ENCODE measurements at places on chromosomes 4 and X. TPM values are rescaled to one million over a fixed set of nuclear protein-coding genes. Genes with fewer than 3 reads are reported as not detected.

DNA sequence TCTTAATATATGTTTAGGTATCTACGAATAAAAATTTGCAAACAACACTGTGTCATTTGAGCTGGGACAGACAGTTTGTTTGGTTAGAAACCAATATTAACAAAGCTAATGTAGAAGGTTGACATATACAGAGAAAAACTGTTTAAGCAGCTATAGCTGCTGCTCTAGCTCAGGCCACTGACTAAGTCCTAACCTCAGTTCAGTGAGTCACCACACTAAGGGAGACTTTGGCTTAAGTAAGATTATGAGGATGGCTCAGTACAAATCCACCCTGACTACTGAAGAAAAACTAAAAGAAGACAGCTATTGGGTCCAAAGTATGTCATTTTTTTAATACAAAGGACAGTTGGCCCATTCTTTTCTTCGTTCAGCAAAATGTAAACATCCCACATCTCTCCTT is 717.3 kb upstream of the ACTRT1 start:
- H3K27me3 ChIP-seq: no peaks in the 10 kb centered on the region
- no peaks in the 10 kb centered on the region for H3K36me3 ChIP-seq
- H3K4me1 ChIP-seq: no peaks in the 10 kb centered on the region
- no peak overlapping the region for H3K27ac ChIP-seq

GRCh38 chrX:141185366-141185765 is 8.4 kb upstream of the LDOC1 start:
- no peaks in the 10 kb centered on the region for H3K4me1 ChIP-seq
- H3K27ac ChIP-seq: no peak overlapping the region
- H3K4me3 ChIP-seq: no peak overlapping the region

DNA sequence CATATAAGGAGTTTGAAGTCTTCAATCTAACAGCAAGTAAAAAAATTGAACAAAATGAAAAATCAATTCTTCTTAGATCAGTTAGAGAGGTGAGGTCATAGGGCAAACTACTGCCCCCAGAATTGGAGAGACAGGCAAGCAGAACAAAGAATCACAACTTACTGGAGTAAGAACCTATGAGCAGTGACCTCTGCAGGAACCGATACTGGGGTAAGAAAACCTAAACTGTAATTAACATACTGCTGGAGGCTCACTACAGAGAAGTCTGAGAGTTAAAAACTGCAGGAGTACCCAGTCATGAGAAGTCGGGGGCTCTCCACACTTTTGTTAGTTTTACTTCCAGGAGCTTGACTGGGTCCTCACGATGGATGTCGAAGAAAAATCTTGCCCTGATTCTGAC is 16.0 kb downstream of the CLDN22 start:
- H3K4me1 ChIP-seq: peaks cover 8% of the 10 kb centered on the region
- H3K27me3 ChIP-seq: peaks cover 7% of the 10 kb centered on the region
- H3K27ac ChIP-seq: no peak overlapping the region
- H3K4me3 ChIP-seq: no peak overlapping the region

- no peaks in the 10 kb centered on the region for H3K27me3 ChIP-seq
- H3K27ac ChIP-seq: no peak overlapping the region
- peaks cover 24% of the 10 kb centered on the region for H3K4me1 ChIP-seq
- no peak for DNase-seq
- H3K4me3 ChIP-seq: no peak overlapping the region
- H3K36me3 ChIP-seq: no peaks in the 10 kb centered on the region
Measured at GRCh38 chrX:72115380-72115779, 16.3 kb downstream of the RTL5 start.

Gene ATP8A1
- 59.2 TPM for total RNA-seq

DNA sequence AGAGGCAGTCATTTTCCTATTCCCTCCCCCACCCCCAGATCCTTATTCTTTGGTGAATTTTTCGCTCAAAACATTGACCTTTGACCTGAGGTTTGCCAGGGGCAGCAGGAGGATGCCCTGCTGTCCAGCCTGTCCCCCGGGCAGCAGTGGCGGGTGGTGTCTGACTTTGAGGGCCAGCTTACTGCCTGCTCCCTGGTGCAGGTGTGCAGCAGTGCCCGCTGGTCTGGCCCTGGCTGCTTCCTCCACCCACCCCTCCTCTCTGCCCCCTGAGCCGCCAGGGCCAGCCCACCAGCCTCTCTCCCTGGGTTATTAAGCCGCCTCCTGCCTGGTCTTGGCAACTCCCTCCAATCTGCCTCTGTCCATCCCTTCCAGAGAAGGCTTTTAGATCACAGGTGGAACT is 40.8 kb upstream of the GRPEL1 start:
- no peaks in the 10 kb centered on the region for H3K27me3 ChIP-seq
- no peak overlapping the region for H3K4me3 ChIP-seq
- no peak for DNase-seq
- H3K36me3 ChIP-seq: no peaks in the 10 kb centered on the region
- H3K4me1 ChIP-seq: peaks cover 4% of the 10 kb centered on the region

- H3K27me3 ChIP-seq: peaks cover 35% of the 10 kb centered on the region
- H3K4me3 ChIP-seq: no peak overlapping the region
- peaks cover 3% of the 10 kb centered on the region for H3K36me3 ChIP-seq
- DNase-seq: no peak
Measured at GRCh38 chr4:42313872-42314271, 83.4 kb upstream of the SHISA3 start.

GRCh38 chr4:74158466-74159142 is 686 bp downstream of the MTHFD2L start:
- H3K36me3 ChIP-seq: peaks cover 3% of the 10 kb centered on the region
- H3K4me3 ChIP-seq: peak overlapping the region; percentile 89
- DNase-seq: no peak
- peaks cover 5% of the 10 kb centered on the region for H3K27me3 ChIP-seq
- H3K4me1 ChIP-seq: peaks cover 12% of the 10 kb centered on the region

DNA sequence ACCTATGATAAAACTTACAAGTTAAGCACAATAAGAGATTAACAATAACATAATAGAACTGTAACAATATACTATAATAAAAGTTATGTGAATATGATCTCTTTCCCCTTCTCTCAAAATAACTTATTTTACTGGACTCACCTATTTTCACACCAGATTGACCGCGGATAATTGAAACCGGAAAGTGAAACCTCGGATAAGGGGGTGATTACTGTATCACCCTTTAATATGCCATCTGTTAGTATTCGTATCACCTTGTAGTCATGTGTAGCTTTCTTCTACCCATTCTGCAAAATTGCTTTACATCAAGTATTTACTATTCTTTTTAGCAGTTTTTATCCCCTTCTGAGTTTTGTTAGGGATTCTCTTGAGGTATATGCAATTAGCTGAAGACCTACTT is 1.8 kb downstream of the SPCS3 start:
- H3K4me3 ChIP-seq: peak overlapping the region; percentile 94
- DNase-seq: no peak
- H3K4me1 ChIP-seq: peaks cover 28% of the 10 kb centered on the region
- peak overlapping the region; percentile 97 for H3K27ac ChIP-seq
- peaks cover 4% of the 10 kb centered on the region for H3K36me3 ChIP-seq

Gene GPR50
- total RNA-seq: not detected

Gene HEPH
- total RNA-seq: not detected

- peak overlapping the region; percentile 79 for H3K4me3 ChIP-seq
- peaks cover 44% of the 10 kb centered on the region for H3K27me3 ChIP-seq
- peaks cover 14% of the 10 kb centered on the region for H3K4me1 ChIP-seq
- H3K27ac ChIP-seq: no peak overlapping the region
- DNase-seq: no peak
Measured at GRCh38 chr4:30717208-30718020, 2.8 kb upstream of the PCDH7 start.

DNA sequence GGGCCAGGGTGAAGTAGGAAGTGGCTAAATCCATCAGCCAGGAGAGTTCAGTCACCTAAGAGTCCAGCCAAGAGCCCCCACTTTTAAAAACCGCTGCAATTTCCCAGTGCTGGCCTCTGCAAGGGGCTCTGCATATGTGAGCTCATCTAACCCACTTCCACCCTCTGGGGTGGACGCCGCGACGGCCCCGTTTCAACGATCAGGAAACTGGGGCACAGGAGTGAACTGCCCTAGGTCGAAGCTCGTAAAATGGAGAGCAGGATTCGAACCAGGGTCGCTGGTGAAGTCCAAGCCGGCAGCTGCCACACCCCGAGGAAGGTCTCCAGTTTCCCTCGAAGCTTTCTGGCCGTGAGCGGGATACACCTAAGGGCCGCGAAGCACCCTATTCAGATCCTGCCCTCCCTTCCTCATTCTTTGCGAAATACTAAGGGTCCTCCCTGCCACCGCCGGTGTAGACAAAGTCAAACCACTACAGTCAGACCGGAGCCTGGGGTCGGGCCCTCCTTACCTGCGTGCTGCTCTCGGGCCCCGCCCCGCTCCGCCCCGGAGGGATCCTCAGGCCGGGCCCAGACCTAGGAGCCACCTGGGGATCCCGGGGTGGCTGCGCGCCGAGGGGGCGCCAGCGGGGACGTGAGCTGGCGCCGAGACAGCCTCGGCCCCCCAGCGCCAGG is 446 bp downstream of the EVC2 start:
- H3K4me1 ChIP-seq: peaks cover 11% of the 10 kb centered on the region
- H3K27me3 ChIP-seq: peaks cover 42% of the 10 kb centered on the region
- H3K36me3 ChIP-seq: peaks cover 3% of the 10 kb centered on the region
- peak overlapping the region; percentile 74 for H3K4me3 ChIP-seq
- DNase-seq: no peak
- no peak overlapping the region for H3K27ac ChIP-seq

Gene SAGE1
- total RNA-seq: not detected

Measured in T-helper 17 cell (primary cell).